ENCODE measurements at places on chromosomes 12 and 14.

DNA sequence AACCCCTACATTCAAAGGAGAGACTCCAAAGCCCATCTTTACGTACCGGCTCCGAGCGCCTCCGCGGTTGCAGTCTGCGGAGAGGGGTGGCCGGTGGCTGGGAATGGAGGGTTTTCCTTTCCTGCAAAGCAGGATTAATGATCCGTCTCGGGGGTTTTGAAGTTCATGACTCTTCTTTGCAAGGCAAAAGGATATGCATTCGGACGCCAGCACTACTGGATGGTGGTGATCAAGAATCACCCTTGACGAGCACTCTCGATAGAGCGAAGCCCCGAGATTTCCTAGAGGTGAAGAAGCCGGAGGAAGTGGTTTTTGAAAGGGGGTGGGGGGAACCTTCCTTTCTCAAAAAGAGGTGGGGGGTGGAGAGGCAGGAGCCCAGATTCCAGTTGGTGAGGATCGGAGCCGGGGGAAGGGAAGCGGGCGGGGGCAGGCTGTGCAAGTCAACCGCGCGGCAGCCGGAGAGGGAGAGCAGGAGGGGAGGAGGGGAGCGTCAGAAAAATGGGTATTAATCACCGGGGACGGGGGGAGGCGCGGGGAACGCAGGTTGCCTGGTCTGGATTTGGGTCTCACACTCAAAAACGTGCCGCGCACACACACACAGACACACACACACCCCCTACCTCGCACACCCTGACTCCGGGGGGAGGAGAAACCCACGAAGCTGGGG lies at the start of gene GRIN2B:
Gene GRIN2B, minus strand, starts transcription at position 307 of the 667 bp plus-strand sequence. CDS start 115,394 bp downstream, outside the sequence.
- no peak for DNase-seq

DNA sequence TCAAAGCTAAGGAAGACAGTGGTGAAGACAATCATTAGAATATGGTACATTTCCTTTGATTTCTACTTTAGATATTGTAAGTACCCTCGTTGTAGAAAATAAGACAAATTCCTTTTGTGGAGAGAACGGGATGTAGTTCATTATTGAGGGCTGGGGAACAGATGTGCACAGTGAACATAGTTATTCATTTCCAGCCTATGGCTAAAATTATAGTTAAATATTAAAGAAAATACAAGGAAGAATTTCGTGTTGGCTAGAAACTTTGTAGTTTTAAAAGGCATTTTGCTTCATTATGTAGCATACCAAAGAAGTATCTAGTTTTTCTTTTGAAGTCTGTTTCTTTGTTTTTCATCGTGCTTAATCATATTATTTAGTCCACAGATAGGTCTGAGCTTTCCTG lies 201.8 kb downstream of the ESR2 start:
- DNase-seq = no peak

DNA sequence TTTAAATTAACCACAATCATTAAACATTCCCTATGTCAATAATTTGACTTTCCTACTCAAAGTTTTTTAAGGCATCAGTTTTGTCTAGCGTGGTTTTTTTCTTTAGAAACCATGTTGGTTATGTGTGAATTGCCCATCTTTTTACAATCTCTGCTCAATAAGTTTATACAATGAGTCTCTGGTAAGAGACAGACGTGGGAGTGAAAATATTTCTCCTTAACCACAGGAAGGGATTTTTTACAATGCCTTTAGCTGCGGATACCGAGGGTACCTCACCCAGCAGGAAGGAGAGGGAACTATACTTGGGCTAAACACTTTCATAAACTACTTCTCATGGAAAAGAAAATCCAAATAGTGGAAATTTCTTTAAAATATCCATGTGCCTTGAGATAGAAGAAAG lies 191.4 kb upstream of the BCL2L14 start:
- no peak for DNase-seq

- DNase-seq = no peak
Observed at GRCh38 chr12:13067322-13067721, 23.1 kb downstream of the FAM234B start.

DNA sequence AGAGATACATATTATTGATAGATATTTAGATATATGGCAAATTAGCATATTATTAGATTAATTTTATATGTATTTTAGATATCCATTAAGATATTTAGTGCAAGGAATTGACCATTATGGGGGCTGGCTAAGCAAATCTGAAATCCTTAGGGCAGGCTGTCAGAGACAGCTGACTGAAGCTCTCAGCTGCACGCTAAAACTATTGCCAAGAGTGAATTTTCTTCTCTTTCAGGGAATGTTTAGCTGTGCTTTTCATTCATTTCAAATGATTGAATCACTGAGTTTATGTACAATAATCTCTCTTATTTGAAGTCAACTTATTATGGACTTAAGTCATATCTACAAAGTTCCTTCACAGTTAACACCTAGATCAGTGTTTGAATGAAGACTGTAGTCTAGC lies 566.5 kb downstream of the LRFN5 start:
- DNase-seq = no peak

GRCh38 chr12:113462117-113462774 lies 9.4 kb downstream of the LHX5 start:
- peak; percentile 78 for DNase-seq

DNA sequence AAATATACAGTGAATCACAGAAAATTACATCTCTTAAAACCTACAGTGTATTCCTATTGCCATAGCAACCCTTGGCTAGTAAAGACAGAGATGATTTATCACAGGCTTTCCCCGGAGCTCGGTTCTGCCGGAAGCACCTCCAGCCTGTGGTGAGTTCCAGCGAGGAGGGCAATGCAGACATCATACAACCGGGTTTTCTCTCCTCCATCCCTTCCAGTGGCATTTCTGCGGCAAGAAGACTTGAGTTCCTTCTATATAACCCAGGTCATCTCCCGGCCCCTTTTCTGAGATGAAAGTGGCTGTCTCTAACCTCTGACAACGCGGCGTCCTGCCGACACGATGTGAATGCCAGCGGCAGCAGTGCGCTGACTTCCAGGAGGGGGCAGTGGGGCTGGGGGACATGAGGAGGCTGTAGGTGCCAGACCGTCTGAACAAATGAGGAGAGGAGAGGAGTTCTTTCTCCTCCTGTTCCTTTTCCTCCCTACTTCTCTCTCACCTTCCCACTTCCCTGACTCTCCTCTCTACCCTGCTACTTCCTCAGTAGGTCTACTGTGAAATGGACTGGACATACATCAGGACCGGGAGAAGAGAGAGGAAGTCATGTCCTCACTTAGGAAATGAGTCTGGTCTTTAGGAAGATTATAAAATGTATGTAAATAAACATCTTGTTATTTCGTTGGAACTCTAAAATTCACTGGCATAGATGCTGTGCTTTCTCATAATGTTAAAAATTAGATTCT lies 68.6 kb upstream of the MAX start:
- no peak for DNase-seq

DNA sequence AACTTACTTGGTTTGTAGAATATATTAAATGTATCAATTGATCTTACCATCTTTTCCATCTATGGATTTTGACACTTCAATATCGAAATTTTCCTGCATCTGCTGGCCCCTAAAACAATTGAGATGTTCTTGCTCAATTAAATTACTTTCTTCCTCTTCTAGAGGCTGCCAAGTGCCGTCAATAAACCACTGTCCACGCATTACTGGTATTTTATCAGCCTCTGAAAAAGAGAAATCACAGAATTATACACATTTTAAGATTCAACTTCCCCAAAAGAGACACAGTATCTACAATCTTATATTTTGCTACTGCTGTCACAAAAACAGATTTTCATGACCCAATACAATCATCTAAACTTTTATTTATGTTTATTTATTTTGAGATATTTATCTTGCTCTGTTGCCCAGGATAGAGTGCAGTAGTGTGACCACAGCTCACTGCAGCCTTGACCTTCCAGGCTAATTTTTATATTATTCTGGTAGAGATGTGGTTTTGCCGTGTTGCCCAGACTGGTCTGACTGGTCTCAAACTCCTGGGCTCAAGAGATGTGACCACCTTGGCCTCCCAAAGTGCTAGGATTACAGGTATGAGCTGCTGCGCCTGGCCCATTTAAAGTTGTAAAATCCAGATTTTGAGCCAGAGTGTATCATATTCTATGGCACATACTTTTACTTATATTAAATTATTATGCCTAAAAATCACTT lies 49.3 kb downstream of the DDHD1 start:
- no peak for DNase-seq

- peak; percentile 34 for DNase-seq
Observed at GRCh38 chr14:105050551-105050897, 14.7 kb downstream of the GPR132 start.

GRCh38 chr12:123041811-123042655 lies 61.6 kb downstream of the ARL6IP4 start:
- DNase-seq = no peak

DNA sequence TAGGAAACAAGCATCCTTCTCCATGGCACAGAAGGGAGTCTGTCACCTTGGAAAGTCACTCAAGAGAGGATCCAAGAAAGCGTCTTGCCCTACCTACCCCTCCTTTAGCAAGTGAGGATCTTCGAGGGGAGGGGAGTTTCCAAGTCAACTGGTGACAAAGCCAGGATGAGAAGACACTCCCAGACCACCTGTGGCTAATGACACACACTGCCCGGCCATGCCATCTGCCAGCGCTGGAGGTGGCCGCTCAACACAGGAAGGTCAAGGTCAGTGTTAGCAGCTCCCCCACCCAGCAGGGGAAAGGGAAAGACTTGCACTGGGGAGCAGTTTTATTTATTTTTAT lies 41.3 kb downstream of the ELK3 start:
- no peak for DNase-seq

DNA sequence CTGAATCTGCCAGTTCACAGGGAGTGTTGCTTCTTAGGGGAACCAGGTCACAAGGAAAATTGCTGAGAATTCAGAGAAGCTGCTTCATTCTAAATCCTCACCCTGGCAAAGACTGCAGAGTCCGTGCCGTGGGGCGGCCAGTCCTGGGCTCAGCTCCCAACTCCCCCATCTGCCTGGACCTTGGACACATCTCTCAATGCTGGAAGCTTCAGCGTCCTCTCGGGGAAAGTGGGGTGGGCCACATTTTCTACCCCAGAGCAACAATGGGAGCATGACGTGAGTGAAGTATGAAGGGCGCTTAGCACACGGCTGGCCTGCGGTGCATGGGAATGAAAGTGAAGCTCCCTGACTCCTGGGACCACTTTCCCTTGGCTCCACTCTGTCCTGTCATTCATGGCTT lies 31.2 kb downstream of the HVCN1 start:
- no peak for DNase-seq

DNA sequence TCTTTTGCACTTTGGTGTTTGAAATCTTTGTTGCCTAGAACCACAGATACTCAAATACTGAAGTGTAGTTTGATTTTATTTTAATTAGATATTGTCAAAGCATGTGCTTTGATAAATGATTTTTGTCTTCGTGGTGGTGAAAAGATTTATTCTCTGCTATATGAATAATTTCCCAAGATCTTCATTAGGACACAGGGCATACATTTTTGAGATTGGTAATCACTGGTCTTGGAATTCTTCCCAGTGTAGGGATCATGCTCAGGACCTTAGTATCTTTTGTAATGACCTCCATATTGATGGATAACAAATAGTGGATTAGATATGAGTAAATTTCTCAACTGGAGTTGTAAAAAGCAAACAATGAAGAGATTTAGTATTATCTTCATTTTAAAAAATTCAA lies 28.2 kb downstream of the TBK1 start:
- DNase-seq = no peak

GRCh38 chr12:22731236-22731635 lies 106.3 kb downstream of the ETNK1 start:
- DNase-seq = no peak

DNA sequence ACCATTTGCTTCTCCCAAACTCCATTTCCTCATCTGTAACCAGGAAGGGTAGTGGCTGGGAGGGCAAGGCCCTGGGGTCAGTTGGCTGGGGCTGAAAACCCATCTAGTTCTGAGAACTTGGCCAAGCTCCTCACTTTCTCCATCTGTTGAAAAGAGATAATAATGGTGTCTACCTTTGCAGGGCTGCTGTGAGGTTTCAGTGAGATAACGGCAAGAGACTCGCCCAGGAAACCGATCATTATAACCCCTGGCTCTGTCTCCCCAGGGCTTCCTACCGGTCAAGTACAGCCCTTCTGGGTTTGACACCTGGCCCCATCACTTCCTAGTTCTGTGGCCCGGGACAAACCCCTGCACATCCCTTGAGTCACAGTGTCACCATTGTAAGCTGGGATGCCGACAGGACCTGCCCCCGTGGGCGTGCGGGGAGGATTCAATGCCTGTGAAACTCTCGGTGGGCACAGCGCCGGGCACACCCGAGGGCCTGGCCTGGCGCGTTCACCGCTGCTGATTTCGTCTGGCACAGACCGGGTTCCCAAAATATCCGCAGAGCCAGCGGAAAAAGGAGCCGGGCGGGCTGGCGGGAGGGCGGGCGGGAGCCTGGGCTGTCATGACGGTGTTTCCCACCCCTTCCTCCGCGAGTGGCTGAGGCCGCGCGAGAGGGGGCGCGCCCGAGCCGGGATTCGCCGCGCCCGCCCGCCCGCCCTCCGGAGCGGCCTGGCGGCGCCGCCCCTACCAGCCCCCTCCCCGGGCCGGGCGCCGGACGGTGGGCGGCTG lies 4.4 kb downstream of the KMT5A start:
- DNase-seq = peak; percentile 86

GRCh38 chr12:63302269-63302940 lies 151.4 kb upstream of the AVPR1A start:
- no peak for DNase-seq

DNA sequence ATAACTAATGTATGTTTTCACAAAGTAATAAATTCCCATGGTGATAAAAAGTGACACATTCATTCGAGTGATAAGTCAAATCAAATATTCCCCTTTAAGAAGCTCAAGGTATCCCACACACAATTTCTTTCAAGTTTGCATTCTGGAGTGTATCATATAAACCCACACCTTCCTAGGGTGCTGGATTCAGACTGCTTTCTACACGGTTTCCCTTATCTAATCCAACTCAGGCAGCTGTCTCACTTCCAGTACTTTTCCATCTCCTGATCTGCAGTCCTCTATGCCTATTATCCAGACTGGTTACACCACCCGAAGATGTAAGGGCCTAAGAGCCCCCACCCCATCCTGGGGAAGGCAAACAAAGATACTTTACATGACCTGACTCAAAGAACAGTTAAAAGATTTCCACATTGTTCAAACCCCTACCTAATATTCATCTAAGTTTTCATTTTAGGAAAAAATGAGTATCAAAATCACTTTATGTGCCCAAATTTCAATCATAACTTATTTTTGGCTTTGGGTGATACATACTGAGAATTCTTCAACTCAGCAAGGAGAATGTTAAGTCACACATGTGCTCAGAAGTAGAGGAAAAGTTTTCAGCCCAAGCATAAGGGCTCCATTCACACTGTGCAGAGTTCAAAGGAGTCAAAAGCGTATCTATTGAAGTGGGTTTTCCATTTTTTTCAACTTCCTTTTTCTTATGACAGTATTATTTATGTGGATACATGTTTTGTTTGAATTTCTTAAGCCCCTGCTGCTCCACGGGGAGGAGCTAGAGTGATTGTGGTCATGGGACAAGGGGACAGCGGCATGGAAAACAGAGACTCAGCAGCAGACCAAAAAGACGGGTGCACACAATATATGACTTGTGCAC lies 41.8 kb downstream of the CORO1C start:
- peak; percentile 91 for DNase-seq

GRCh38 chr12:102419094-102419764 lies 61.1 kb downstream of the IGF1 start:
- DNase-seq = no peak

GRCh38 chr12:73421832-73422231 lies 1115.8 kb upstream of the ATXN7L3B start:
- no peak for DNase-seq

GRCh38 chr12:113768850-113769249 lies 197.3 kb downstream of the RBM19 start:
- DNase-seq = no peak

GRCh38 chr12:98417266-98417665 lies 98.1 kb upstream of the TMPO start:
- DNase-seq = no peak

Measured in K562 (cell line).